ENCODE measurements at places on chromosomes 16 and 17.

- DNase-seq: no peak
These were observed 13.6 kb downstream of the RHBDF2 start for GRCh38 chr17:76487451-76488192.

- DNase-seq: no peak
These were observed 29.8 kb upstream of the CRYBA1 start for GRCh38 chr17:29216856-29217255.

DNA sequence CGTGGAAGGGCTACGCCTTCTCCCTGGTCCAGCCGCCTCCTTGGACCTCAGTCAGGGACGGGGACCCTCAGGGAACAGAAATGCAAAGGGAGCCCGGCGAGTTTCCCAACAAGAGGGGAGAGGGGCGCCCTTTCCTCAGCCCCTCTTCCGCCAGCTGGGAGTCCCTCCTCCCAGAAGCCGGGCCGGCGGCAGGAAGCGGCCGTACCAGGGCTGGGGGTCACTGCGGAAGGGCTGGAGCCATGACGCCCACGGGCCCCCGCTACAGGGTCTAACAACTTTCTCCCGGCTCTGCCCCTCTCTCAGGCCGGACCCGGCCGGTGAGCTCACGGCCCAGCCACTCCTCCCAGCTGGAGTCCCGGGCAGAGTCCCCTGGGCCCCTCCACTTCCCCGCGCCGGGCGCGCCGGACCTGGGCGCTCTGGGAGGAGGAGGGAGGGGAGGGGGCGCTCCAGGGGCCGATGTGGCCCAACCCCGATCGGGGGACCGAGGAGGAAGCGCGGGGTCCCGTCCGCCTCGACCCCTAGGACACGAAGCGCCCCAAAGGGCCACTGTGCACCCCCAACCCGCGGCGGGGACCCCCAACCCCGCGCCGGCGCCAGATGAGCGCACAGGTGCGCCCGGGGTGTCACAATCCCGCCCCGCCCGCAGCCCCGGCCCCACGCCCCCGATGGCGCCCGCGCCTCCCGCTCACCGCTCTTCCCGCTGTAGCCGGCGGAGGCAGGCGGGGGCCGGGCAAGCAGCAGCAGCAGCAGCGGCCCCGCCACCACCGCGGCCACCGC, 578 bp downstream of the PGAP6 start:
- no peak for DNase-seq

DNA sequence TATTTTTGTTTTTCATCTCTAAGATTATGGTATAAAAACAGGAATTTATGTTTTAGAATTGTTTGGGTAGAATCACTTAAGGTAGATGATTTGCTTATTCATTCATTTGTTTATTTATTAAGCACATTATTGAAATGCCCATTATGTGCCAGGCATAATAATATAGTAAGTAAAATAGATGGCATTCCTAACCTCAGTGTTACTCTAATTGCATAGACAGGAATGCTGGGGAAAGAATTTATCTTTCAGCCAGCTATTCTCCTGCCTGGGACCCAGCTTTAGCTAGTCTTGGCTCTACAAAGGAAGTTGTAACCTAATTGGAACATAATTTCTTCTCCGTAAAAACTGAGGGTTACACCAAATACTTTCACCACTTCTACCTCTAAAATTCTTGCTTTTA, 44.6 kb downstream of the NFAT5 start:
- no peak for DNase-seq

GRCh38 chr16:78098595-78099270, 721 bp upstream of the WWOX start:
- no peak for DNase-seq

- DNase-seq: no peak
These were observed 6.1 kb upstream of the STH start for GRCh38 chr17:45992904-45993303.

DNA sequence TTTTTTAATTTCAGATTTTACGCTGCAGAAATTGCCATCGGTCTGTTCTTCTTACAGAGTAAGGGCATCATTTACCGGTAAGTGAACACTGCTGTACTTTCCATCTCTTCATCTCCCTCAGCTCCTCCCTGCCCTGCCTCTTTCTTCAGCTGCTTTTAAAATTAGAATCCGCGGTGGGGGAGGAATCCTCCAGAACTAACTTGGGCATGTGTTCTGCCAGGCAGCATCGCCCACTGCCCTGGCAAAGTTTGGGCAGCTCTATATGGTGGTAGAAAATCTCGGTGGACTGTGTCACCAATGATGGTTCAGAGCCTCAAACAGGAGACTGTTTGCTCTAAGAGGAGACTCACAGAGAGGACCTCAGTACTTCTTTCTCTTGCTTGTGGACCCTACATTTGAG, 81.6 kb upstream of the CACNG3 start:
- DNase-seq: no peak

- DNase-seq: no peak
These were observed 7.5 kb upstream of the HSD3B7 start for GRCh38 chr16:30977502-30977901.
